ENCODE measurements at places on chromosomes 5 and 9.

- no peak for DNase-seq
Observed at GRCh38 chr5:169094586-169095409, 206.1 kb downstream of the SLIT3 start.

- DNase-seq = no peak
Observed at GRCh38 chr5:149397530-149397929, 18.4 kb upstream of the IL17B start.

DNA sequence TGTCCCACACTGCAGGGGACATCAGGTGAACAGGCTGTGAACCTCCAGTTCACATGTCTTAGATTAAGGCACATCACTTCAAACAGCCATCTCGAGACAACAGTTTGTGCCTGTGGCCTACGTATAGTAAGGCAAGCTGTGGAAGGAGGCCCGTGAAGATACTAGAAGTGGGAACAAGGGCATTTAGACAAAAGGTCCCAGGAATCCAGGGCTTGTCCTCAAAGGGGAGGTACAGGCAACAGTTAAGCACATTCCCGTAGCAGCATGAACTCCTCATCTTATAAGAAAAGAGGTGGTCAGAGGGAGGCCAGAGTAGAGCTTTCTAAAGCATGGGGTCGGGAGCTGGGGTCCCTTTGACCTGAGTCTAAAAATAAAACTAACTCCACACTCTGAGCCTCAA, 122.5 kb upstream of the TRPM3 start:
- no peak for DNase-seq

GRCh38 chr5:78519198-78519941, 129.2 kb downstream of the LHFPL2 start:
- DNase-seq = no peak

- DNase-seq = no peak
Observed at GRCh38 chr5:146340260-146341081, 1.8 kb downstream of the POU4F3 start.

- no peak for DNase-seq
Observed at GRCh38 chr5:168292786-168293696, 1.6 kb downstream of the WWC1 start.

DNA sequence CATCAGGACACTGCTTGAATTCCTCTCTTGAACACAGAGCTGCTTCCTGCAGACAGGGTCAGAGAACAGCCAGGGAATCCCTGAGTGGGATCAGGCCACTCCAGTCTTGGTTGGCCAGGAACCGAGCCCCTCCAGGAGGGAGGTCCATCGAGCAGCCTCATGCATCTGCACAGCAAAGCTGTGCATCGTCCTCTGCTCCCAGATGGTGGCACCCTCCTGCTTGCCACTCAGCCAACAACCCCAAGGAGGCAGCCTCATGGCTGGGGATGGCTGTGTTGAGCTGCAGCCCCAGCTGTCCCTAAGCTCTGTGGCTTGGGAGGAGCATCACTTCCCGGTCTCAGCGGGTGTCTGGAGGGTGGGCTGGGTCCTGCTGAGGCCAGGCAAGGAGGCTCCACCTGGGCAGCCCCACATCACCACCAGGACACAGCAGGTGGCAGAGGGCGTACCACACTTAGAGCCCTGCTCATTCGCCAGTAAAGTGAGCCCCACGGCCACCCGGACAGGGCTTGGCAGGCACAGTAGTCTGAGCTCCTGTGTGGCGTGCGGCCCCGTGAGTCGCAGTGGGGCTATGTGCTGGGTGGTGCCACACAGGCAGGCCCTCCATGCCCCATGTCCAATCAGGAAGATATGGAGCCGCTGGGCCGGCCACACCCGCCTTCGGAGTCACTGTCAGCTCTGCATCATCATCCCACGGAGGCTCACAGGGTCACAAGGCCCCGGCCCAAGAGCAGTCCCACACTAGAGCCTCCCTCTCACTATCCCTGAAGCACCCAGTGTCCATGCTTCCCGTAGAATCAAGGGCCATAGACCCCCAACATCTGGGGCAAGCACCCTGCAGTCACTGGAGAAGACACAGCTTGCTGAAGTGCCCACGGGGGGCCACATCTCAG, 11.9 kb downstream of the LPCAT1 start:
- DNase-seq = no peak

GRCh38 chr5:160133071-160133917, 14.0 kb upstream of the PWWP2A start:
- no peak for DNase-seq

GRCh38 chr5:6792911-6793471, 79.8 kb downstream of the TENT4A start:
- DNase-seq = no peak

DNA sequence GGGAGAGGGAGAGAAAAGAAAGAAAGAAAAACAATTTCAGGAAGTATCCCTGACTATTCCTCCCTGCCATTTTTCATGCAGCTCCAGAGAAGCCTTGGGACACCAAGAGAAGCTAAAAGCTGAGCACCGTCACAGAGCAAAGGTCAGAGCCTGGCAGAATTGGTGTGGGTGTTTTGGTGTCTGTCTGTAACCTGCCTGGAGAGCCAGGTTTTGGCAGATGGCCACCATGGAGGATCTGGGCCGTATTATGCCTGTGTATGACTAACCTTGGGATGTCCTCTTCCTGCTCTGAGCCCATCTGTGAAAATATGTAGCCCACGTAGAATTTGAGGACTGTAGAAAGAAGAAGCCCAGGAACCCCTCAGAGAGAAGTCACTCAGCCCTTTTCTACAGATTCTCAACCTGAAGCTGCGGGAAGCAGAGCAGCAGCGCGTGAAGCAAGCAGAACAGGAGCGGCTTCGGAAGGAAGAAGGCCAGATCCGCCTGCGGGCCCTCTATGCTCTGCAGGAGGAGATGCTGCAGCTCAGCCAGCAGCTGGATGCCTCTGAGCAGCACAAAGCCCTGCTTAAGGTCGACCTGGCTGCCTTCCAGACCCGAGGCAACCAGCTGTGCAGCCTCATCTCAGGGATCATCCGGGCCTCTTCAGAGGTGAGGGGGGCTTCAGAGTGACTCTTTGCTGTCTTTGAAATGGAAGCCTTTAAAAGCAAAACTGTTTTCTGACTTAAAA, 18.8 kb downstream of the GLE1 start:
- no peak for DNase-seq

DNA sequence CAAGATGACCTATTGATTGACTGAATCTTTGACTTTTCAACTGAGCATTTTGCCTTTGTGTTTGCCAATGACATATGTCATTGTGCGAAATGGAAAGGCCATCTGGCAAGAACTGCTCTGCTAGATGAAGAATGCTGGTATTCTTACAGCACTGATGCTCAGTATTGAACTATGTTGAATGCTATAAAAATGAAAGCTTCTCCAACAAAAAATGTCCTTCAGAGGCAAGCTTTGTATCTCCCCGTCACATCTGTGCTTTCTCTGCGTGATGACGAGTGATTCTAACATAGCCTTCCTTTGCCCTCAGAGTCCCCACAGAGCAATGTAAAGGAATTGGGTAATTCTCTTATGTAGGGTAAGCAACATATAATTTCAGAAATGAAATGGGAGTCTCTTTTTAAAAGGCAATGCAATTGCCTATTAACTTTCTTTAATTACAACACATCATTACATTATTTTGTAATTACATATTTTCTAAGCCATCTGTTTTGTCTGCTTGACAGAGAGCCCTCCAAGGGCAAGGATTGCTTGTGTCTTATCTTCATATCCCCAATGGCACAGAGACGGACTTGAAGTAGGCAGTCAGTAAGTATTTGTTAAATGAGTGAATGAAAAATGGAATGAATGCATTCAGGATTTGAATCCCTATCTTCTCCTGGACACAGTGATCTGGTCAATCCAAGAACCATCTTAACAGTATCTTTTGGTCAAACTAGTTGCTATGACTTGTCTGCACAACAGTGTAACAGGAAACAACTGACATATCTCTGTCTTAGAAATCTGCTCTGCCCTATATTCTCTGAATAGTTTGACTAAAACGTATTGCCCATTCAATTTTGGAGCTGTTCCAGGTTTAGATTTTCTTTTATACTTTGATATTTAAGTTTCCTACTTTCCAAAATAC, 46.1 kb downstream of the ENC1 start:
- no peak for DNase-seq

GRCh38 chr5:14261235-14261634, 118.1 kb downstream of the TRIO start:
- DNase-seq = no peak

DNA sequence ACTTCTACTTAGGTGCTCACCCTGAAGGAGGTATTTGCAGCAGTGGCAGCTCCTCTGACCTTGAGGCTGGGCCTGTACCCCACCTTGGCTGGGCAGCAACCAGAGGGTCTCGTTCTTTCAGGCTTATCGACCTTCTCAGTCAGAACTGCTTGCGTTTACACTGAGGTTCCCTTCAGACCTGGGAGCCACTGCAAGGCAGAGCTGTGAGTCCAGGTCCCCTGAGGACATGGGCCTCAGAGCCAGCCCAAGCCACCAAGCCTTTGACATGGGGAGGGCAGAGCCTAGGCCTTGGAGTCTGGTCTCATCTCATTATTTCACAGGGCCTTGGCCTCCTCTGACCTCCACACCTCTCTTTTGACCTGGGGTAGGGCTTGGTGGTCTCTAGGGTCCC, 13.7 kb downstream of the ACSL6 start:
- no peak for DNase-seq

GRCh38 chr5:61290791-61291210, 41.3 kb upstream of the ZSWIM6 start:
- no peak for DNase-seq

DNA sequence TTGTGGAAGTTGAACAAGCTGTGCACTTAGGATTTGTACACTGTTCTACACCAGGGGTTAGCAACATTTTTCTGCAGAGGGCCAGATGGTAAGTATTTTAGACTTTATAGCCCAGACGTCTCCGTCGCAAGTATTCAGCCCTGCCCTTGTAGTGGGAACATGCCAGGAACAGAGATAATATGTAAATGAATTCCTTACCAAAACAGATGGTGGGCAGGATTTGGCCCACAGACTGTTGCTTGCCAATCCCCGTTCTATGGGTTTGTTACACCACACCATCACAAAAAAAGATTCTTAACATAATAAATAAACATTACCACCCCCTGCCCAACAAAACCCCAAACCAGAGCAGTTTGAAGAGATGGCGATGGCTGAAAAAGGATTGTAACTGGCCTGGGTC, 74.3 kb downstream of the AMBP start:
- DNase-seq = no peak

GRCh38 chr9:109349421-109349846, 28.6 kb upstream of the EPB41L4B start:
- no peak for DNase-seq

GRCh38 chr9:27469550-27469949, 54.5 kb upstream of the IFNK start:
- no peak for DNase-seq

DNA sequence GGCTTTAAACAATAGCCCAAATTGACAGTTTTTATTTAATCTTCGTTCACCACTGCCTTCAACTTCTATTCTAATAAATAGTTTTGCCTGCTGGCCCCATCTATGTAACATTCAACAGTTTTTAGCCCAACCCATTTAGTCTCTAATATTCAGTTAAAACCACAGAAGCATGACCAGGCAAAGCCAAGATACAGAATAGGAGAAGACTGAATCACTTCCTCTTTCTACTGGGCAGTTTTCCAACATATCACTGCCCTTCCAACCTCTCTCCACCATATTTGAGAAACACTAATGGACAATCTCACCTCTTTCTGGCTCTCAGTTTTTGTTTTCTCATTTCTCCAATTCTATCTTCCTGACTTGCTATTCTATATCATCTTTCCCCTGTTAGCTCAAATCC, 352.9 kb downstream of the DNAH5 start:
- no peak for DNase-seq

DNA sequence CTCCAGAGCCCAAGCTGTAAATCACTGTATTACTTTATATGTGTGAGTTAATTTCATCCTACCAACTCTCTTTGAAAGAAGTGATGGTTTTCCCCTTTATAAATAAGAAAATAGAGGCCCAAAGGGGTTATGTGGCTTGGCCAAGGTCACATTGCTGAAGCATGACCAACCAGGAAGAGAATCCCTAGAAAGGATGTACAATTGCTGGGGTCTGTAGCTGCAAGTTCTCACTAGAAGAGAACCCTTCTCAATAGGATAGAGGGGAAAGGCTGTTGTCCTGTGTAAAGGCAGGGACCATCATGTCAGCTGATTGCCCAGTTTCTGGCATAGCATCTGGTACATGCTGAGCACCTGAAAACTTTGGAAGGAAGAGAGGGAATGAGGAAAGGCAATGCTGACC, 39.0 kb upstream of the FAT2 start:
- DNase-seq = no peak

- DNase-seq = no peak
Observed at GRCh38 chr5:17992291-17992690, 358.0 kb downstream of the TAF11L14 start.

- no peak for DNase-seq
Observed at GRCh38 chr5:143427122-143427735, 23.7 kb upstream of the NR3C1 start.

DNA sequence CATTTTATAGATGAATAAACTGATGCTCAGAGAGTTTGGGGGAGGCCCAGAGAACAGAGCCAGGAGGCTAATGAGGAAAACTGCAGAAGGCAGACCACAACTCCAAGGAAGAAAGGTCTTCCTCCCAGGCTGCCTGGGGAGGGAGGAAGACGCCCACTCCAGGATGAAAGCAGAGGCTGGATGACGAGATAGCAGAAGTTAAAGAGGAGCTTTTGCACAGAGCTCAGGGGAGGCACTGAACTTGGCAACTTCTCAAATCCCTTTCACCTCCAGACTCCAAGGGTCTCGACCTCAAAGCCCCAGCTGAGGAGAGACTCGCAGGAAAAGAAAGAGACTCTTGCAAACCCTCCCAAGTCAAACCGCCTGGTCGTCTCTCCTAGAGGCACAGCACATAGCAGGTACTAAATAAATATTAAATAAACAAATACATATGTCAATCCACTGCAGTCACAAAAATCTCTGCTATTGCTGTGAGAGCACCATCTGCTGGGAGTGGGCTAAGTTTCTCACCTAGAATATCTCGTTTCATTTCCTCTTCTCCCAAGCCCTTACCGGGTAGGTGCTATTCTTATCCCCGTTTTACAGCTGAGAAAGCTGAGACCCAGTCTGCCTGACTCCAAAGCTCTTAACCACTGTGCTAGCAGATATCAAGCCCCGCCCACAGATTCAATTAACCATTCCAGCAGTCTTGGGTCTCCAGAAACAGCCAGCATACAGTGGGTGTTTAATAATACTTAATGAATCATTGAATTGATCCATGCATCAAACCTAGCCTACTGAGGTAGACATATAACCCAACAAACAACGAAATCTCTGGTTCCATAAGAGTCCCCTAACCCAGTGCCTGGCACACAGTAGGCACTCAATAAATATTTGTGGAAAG, 97.8 kb upstream of the HAND1 start:
- no peak for DNase-seq

DNA sequence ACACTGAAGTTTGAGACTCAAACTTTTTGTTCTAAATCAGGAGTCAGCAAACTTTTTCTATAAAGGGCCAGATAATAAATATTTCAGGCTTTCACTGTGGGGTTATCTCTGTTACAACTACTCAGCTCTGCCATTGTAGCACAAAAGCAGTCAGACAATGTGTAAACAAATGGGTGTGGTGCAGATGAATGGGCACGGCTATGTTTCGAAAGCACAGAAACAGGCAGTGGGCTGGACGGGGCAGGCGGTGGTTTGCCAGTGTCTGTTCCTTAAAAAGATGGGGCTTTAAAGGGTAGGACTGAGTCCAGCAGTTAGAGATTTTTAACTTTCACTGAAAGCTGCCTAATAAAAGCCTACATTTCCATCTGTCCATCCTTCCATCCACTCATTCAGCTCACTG, 48.9 kb downstream of the PFDN1 start:
- DNase-seq = no peak
